ENCODE measurements at places on chromosomes 13 and 19. TPM values are rescaled to one million over a fixed set of nuclear protein-coding genes. Genes with fewer than 3 reads are reported as not detected.

The PCP2 gene
- total RNA-seq, result not detected

The APC2 gene
- total RNA-seq, result 0.04 TPM

DNA sequence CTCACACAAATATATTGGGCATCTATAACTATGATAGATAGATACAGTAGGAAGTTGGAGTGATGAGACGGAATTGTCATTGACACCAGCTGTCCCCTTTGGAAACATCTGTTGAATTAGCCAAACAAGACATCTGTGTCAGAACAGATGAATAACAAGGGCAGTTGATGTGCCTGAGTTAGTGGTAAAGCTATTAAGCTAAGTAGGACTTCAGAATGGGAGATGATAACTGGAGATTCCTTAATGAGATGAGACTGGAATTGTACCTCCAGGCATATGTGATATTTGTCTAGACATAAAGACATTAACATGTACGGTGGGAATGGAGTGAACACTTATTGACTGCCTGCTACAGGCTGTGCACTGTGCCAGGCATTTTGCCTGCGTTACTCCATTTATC, 78.7 kb downstream of the MBNL2 start:
- no peaks in the 10 kb centered on the region for H3K36me3 ChIP-seq
- DNase-seq, result no peak
- peaks cover 75% of the 10 kb centered on the region for H3K4me1 ChIP-seq
- H3K27ac ChIP-seq, result peak overlapping the region; percentile 61
- H3K27me3 ChIP-seq, result no peaks in the 10 kb centered on the region

DNA sequence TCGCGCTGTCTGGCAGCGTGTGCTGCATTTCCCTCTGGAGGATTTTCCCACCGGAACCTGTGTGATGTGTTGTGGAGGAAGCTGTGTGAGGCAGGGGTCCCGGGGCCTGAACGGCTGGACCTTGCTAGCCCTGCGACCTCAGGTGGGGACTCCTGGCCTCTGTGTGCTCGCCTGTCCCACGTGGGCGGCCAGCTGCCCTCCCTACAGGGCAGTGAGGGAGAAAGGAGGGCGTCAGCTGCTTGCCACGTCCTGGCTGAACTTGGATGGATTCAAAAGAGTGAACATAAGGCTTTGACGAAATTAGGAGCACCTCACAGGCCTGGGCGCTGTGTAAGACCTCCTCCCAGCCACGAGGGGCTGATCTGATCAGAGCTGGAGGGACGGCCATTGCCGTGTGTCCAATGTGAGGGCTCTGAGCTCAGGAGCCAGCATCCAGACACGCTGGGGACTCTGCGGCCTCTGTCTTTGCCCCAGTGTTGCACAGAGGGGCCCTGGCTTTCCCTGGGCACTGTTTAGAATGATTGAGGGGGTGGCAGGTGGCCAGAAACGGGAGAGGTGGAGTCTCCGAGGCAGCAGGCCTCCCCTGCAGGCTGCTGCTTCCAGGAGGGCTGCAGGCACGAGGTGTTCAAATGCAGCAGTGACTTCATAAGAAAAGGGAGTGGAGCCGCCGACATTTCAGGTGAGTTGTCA, 13.0 kb downstream of the TFDP1 start:
- H3K36me3 ChIP-seq, result peaks cover 6% of the 10 kb centered on the region
- no peaks in the 10 kb centered on the region for H3K27me3 ChIP-seq
- H3K4me1 ChIP-seq, result no peaks in the 10 kb centered on the region
- H3K4me3 ChIP-seq, result no peak overlapping the region

DNA sequence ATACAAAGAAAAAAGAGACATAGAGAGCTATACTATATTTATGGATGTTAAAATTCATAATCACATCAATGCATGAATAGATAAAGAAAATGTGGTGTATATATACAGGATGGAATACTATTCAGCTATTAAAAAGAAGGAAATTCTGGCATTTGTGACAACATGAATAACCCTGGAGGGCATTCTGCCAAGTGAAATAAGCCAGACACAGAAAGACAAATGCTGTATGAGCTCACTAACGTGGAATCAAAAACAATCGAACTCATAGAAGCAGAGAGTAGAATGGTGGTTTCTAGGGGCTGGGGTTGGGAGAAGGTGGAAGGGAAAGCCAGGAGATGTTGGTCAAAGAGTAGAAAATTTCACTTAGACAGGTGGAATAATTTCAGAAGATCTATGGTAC, 24.0 kb downstream of the UTP14C start:
- H3K36me3 ChIP-seq, result no peaks in the 10 kb centered on the region
- H3K27me3 ChIP-seq, result no peaks in the 10 kb centered on the region
- H3K4me1 ChIP-seq, result no peaks in the 10 kb centered on the region
- no peak overlapping the region for H3K27ac ChIP-seq
- H3K4me3 ChIP-seq, result no peak overlapping the region

- no peaks in the 10 kb centered on the region for H3K27me3 ChIP-seq
- peak overlapping the region; percentile 91 for H3K4me3 ChIP-seq
- no peak for DNase-seq
- no peaks in the 10 kb centered on the region for H3K36me3 ChIP-seq
- H3K4me1 ChIP-seq, result peaks cover 21% of the 10 kb centered on the region
Observed at GRCh38 chr19:58407658-58408151, 744 bp upstream of the ZNF584 start.

GRCh38 chr13:49307365-49307764, 59.6 kb downstream of the CDADC1 start:
- H3K27ac ChIP-seq, result peak overlapping the region; percentile 72
- no peak for DNase-seq
- H3K4me3 ChIP-seq, result no peak overlapping the region
- H3K4me1 ChIP-seq, result peaks cover 20% of the 10 kb centered on the region
- H3K36me3 ChIP-seq, result no peaks in the 10 kb centered on the region
